ENCODE measurements at places on chromosomes 7 and 10.

GRCh38 chr10:103241262-103242011 is 4.2 kb upstream of the RPEL1 start:
- DNase-seq: no peak

DNA sequence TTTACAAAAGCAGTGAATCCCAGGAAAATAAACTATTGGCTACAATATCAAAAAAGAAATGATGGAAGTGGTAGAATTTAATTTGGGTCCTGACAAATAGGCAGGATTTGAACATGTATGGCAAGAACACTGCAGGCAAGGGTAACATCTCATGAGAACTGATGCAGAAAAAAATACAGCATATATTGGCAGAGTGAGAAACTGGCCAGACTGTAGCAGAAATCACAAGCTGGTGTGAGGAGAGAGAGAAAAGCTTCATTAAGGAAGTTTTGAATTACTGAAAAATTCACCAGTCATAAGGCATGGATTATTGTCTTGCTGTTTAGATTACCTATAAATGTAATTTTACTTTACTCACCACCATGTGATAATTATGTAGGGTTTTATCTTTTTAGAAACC is 77.4 kb downstream of the ZEB1 start:
- no peak for DNase-seq

- DNase-seq: no peak
These were observed 17.1 kb downstream of the PARP12 start for GRCh38 chr7:140045697-140046096.

DNA sequence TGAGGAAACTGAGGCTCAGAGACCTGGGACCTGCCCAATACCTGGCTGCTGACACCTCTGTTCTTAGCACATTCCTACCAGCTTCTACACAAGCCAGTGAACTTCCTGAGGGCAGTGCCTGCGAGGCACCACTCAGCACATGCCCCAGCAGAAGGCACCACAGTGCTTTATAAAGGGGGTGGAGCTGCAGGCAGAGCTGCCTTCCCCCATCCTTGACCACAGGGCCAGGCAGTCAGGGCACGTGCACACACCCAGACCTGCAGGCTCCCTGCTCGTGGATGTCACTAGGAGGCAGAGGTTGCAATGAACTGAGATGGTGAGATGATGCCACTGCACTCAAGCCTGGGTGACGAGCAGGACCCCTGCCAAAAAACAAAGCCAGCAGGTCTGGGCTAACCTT is 39.2 kb upstream of the TUBB8 start:
- no peak for DNase-seq

GRCh38 chr7:5694221-5694754 is 87.2 kb downstream of the RNF216 start:
- no peak for DNase-seq

DNA sequence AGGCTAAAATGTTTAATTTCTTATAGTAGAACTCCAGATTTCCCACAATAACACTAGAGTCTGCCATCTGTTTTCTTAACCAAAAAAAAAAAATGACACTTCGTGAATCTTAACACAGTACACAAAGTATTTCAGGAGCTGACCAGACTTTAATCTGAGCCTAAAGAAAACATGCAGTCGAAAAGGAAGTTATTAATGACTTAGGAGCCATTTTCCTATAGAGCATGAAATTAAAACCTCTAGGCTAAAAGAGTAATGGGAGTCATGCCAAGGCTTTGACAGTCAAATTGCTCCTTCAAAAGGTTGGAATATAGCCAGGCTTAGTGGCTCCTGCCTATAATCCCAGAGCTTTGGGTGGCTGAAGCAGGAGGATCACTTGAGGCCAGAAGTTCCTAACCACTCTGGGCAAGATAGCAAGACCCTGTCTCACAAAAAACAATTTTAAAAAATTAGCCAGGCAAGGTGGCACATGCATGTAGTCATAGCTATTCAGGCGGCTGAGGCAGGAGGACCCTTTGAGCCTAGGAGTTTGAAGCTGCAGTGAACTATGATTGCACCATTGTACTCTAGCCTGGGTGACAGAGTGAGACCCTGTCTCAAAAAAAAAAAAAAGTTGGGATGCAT is 13.6 kb downstream of the MICU1 start:
- no peak for DNase-seq

GRCh38 chr7:74345970-74346369 is 56.8 kb downstream of the CLIP2 start:
- DNase-seq: no peak

DNA sequence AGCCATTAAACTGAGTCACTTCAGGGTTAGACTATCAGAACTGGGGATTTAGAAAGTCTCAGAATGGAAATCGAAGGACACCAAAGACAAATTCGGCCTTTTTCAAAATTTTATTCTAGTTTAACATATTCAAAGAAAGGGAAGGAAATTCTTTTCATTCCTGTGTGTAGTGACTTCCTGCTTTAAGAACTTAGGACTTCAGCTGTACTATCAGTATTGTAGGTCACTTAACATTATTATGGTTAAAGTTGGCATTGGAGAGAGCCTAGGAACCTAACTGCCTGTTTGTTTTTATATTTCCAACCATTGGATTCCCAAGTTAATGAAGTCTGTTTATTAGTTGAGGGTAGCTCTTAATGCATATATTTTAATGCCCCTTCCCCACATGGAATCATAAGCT is 63.7 kb downstream of the PTEN start:
- no peak for DNase-seq

DNA sequence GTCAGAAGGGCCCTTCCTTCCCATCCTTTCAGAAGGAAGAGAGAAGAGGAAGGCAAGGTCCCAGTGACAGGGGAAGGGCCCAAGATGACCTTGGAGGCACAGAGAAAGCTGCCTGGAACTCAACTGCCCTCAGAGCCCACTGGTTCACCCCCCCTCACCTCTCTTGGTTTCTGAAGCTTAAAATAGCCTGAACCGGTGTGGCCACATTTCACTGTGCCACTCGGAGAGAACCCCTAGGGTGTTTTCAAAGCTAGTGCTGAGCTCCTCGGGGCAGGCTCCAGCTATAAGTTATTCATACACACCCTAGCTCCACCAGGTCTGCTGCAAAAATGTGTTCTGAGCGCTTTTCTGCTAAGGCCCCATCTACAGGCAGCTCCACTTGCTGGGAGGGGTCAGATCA is 60.9 kb upstream of the ADRB1 start:
- DNase-seq: no peak

- DNase-seq: no peak
These were observed 108.6 kb upstream of the ARID5B start for GRCh38 chr10:61792921-61793320.

GRCh38 chr7:32948202-32948601 is 9.0 kb upstream of the FKBP9 start:
- no peak for DNase-seq

DNA sequence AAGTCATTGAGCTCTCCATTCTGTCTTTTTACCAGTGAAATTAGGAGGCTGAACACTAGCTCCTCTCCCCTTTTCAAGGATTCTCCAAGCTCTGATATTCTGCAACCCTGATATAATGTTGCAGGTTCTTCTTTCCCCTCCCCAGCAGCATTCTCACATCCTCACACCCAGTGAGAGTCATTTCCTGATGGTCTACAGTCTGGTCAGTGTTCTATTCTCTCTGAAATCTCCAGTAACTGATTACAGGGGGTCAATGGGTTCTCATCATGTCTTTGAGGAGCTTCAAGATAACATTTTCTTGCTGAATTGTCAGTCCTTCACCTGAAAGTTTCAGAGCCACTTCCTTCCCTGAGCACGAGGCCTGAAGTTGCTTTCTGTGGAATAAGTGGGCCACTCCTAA is 299.4 kb downstream of the PTEN start:
- no peak for DNase-seq

DNA sequence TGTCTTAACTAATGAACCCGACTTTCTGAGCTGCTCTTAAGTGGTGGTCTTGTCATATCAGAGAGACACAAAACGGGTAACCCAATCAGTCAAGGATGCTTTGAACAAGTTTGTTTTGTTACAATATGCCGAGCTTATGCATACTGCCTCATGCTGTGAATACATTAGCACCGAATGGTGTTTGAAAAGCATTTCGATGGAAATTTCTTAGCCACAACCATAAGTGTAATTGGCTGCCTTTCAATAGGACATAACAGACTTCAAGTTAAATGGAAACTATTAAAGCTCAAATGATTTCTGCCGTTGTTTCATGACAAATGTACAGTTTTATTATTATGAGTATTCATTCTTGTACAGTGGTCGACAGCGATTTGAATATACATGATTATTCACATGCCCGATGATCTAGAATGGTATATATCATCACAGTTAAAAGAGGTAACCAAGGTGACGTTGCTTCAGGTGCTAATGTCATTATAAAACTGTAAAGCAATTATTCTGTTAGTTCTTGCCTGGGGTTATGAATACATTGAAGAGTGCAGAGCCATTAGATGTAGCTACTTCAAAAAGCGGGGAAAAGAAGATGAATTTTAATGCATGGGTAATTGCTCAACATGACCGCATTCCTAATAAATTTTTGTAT is 118.8 kb downstream of the EBF3 start:
- DNase-seq: no peak

DNA sequence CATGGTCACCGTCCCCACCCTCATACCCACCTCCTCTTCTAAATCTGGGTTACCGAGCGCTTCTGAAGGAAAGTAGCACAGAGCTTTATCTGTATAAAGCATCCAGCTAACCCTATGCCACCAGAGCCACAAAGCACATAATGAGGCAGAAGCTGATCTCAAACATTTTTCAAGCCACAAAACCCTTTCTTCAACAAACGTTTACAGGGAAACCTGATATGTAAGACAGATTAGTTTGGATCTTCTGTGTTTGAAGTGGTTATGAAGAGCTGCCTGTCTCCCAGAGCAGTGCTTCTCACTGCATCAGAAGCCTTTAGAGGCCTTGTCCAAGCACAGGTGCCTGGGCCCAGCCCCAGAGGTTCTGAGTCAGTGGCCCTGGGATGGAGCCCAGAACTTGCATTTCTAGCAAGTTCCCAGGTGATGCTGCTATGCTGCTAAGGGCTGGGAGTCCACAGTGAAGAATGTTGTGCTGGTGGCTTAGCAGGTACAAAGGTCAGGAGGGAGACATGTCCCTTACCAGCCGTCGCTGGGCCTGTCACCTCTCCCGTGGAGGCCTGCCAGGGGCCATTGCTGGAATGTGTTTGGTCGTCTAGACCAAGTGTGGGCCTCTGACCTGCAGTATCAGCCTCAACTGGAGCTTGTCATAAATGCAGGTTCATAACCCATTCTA is 90.4 kb downstream of the TAF3 start:
- no peak for DNase-seq

GRCh38 chr7:107999779-108000560 is 3.0 kb downstream of the LAMB1 start:
- no peak for DNase-seq

DNA sequence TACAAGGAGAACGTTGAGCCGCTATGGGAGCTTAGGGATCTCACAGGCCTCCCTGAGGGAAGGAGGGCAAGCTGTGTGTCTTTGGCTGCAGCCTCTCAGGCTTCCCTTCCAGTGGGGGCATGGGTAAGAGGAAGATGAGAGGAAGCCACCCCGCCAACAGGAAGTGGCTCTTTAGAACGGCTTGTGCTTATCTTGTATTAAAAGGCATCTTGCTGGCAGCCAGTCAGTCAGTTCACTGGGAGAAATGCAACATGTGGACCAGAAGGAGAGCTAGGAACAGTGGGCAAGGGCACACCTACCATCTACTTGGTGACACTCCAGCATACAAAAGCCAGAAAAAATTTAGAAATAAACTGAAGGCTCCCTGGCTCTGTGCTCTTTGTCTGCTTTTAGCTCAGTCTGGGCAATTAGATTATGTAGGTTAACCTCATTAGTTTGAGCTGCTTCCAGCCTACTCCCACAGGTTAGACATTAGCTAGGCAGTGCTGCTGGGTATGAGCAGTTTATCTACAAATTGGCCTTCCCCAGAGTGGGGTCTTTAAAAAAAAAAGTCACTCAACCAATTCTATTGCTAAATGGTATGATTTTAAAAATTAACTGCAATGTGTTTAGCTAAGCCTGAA is 595.9 kb downstream of the KCNMA1 start:
- no peak for DNase-seq

- no peak for DNase-seq
These were observed 224.7 kb downstream of the GLRX3 start for GRCh38 chr10:130360826-130361311.

DNA sequence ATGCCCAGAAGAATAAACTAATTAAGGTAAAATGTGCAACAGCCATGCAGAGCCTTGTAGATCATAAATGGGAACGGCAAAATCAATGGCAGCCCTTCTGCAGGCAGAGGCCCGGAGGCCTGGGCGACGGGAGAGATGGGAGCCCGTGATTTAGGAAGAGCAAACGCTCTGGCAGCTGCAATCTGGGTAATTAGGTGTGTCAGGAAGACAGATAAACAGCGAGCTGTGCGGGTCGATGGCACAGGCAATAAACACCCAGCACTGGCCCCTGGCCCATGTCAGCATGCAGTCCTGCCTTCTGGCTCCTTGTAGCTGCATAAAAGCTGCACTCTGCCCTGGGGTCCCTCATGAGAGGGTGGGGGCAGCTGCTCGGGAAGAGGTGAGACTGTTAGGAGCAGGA is 78.0 kb downstream of the GOLGA7B start:
- DNase-seq: no peak

GRCh38 chr7:48660306-48660870 is 264.0 kb upstream of the CDC14C start:
- DNase-seq: no peak

GRCh38 chr7:110948280-110948679 is 142.6 kb upstream of the LRRN3 start:
- no peak for DNase-seq

DNA sequence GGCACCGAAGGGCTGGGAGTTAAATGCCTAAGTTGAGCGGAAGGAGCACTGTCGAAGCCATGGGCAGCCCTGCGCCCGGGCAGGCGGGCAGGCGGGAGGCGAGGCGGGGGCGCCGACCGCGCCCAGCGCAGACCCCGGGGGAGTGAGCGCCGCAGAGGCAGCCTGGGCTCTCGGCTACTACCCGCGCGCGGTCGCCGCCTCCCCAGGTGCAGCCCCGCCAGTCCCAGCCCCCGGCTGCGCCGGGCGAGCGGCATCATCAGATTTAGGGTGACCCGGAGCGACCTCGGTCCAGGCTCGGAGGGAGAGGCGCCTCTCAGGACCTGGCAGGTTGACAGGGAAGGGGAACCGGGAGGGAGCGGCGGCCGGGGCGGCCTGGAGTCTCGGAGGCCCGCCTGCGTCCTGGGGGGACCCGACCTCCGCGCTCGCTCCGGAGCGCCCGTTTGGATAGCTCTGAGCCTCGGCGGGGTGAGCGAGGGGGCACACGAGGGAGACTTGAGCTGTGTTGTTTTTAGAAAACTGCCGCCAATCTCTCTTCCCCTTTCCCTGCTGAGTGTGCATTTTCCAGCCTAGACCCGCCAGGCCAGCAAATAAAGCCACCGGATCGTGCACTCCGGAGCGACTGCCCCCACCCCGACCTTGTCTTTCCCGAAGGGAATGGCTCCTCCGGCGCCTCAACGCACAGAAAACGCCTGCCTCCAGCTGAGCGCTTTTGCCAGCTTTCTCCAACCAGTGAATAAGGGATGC is 2.3 kb upstream of the NRP1 start:
- no peak for DNase-seq

DNA sequence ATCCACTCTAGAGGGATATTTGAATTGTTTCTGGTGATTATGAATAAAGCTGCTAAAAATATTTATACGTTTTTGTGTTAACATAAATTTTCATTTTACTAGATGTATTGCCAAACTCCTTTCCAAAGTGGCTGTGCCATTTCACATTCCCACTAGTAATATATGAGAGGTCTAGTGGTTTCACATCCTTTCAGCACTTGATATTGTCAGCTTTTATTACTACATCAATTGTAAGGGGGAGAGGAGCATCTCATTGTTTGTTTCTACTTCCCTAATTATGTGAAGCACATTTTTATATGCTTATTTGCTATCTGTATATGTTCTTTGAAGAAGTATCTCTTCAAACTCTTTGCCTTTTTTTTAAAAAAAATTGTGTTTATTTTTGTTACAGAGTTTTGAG is 184.5 kb downstream of the ADK start:
- no peak for DNase-seq

Measured in activated CD8-positive, alpha-beta memory T cell treated with anti-CD3 and anti-CD28 coated beads for 1 hour (primary cell).